Brain pericyte (primary cell): ENCODE measurements at places on chromosomes 13 and 19.

DNA sequence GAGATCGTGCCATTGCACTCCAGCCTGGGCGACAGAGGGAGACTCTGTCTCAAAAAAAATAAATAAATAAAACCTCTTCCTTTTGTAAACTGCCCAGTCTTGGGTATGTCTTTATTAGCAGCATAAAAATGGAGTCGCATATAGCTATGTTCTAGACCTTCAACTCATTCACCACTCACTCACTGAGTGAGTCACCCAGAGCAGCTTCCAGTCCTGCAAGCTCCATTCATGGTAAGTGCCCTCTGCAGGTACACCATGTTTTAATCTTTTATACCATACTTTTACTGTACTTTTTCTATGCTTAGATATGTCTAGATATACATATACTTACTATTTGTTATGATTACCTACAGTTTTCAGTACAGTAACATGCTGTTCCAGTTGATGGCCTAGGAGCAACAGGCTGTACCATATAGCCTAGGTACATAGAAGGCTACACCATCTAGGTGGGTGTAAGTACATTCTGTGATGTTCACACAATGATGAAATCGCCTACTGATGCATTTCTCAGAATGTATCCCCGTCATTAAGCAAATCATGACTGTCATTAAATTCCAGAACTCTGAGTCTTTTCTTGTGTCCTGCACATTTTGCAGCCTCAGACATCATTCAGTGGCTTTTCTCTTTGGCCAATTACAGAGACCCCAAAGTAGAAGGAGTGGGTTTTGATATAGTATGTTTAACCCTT is 13.7 kb upstream of the FARP1 start:
- DNase-seq, result no peak

DNA sequence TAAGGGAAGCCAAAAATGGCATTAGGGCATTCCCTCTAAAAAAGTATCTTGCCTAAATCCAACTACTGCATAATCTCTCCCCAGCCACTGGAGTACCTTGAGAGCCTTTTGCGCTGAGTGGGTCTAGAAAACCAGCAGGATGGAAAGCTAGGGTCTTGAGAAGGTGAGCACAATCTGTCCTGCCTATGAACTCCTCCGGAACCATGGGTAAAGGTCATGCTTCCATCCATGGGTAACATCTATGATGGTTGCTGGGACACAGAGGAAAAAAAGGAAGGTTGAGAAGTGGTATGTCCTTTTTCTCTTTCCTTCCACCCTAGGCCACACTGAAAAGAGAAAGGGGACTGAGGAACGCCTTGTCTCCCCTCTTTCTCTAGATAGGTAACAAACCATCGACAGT is 52.4 kb downstream of the ZNF676 start:
- DNase-seq, result no peak

- no peak for DNase-seq
Measured at GRCh38 chr13:42137856-42138537, 89.5 kb downstream of the DGKH start.

GRCh38 chr13:44004878-44005277 is 125.2 kb downstream of the LACC1 start:
- no peak for DNase-seq

DNA sequence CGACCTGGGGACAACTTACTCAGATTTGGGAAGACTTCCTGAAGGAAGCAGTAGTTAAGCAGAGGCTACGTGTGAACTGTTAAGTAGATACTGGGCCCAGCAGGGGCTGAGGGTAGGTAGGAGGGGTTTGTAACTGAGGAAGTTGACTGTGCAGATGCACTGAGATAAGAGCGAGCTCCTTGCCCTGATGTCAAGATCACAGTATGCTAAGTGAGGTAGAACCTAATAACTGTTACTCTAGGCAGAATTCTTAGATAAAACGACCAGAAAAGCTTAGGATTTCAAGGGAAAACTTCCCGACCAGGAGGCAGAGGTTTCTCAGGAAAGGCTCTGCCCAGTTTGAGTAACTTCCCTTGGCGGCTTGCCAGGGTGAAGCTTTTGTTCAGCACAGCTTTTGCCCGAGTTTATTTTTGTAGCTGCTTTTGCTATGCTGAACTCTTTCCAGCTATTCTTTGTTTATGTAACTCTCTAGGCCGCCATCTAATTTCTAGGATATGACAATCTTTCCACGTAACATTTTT is 632.1 kb downstream of the DIAPH3 start:
- peak; percentile 77 for DNase-seq

DNA sequence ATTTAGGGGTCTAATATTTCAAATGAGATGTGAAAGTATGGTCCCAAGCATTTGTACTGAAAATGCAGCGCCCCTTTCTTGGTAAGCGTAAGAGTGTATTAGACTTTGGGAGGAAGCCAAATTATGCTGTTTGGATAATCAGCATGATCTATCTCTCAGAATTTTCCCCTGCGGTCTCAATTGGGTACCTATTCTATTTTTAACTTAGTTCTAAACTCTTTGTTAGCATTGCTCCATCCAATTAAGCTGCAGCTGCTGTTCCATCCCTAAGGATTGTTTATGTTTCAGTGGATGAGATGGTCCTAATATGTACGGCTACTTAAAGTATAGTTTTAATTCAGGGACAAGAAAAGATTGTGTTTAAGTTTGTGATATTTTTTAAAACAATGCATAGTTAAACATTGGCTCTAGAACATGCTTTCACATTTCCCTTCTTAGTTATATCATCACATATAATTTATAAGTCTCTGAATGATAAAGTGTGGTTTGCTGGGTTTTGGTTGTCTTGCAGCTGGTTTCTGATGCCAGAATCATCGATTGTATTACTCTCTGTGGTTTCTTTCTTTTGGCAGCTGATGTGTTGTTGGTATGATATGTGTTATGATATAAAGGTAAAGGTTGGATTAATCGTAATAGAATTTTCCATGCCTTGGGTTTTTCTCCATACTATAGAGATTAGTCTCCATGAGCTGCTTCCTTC is 15.0 kb downstream of the POLR1D start:
- no peak for DNase-seq

- no peak for DNase-seq
Measured at GRCh38 chr19:43799502-43800142, 2.6 kb downstream of the LYPD5 start.

DNA sequence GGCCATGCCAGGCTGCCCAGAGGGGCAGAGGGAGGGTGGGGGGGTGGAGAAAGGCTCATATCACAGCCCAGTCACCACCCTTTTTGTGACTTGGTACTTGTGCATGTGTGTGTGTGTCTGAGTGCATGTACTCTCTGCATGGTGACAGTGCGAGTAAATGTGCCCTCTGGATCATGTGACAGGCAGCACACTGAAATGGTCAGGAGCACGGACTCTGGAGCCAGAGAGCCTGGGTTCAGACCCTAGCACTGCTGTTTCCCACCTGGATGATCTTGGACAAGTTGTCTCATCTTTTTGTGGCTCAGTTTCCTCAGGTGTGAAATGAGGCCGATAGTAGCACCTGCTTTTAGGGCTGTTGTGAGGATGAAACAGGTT is 2.0 kb downstream of the CIC start:
- DNase-seq, result no peak

GRCh38 chr13:28533125-28533436 is 38.2 kb upstream of the FLT1 start:
- no peak for DNase-seq

DNA sequence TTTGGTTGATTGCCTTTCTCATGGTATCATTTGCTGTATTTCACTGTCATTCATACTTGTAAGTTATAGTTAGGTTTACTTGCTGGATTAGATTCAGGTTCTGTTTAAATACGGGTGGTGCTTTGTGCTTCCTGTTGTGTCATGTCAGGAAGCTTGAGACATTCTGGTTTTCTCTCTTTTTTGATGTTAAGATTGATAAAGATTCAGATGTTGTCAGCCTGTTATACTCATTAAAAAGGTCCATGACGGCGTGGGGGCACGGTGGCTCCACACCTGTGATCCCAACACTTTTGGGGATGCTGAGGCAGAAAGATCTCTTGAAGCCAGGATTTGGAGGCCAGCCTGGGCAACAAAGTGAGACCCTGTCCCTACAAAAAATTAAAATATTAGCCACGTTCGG is 45.7 kb downstream of the NAA16 start:
- no peak for DNase-seq

- no peak for DNase-seq
Measured at GRCh38 chr13:114000151-114001040, 26.5 kb upstream of the C13orf46 start.

DNA sequence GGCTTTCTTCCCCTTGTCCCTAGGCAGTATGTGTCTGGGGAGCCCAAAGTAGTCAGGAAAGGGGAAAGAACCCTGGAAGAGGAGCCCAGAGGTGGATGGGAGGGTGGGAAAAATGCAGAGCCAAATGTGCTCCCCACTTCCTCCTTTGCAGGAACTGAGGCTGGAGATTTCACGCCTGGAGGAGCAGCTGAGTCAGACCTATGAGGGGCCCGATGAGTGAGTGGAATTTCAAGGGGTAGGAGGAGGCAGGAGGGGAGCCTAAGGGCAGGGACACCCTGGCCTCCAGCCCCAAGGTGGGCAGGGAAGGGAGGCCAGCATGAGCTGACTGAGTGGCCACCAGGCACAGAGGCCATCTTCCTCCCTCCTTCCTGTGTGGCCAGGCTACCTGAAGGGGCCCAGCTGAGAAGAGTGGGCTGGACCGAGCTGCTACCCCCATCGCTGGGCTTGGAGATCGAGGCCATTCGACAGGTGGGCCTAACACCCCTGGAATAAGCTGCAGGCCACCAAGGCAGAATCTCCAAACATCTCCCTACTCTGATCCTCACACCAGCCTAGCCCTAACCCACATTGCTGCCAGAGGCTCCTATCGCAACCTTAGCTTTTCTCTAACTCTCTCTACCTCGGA is 14.3 kb downstream of the PTH2 start:
- no peak for DNase-seq

GRCh38 chr19:19460258-19460731 is 54.8 kb downstream of the GATAD2A start:
- DNase-seq, result no peak

GRCh38 chr19:1819341-1820255 is 7.5 kb upstream of the ATP8B3 start:
- no peak for DNase-seq

GRCh38 chr19:8690753-8691539 is 7.6 kb downstream of the ACTL9 start:
- no peak for DNase-seq

DNA sequence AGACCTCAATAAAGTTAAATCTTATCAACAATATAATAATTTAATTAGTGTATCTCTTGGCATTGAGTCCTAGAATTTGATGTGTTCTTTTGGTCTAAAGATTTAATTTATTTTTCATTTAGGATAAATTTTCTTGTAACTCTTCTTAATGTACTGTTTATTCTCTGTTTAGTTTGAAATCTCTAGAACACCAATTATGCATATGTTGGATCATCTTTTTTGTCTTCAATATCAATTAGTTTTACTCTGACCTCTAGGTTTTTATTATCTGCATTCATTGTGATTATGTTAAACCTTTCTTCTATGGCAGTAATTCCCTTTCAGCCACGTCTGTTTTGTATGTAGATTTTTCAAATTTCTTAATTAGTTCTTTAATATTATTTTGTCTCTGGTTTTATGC is 93.8 kb upstream of the ARHGEF7 start:
- DNase-seq, result no peak

DNA sequence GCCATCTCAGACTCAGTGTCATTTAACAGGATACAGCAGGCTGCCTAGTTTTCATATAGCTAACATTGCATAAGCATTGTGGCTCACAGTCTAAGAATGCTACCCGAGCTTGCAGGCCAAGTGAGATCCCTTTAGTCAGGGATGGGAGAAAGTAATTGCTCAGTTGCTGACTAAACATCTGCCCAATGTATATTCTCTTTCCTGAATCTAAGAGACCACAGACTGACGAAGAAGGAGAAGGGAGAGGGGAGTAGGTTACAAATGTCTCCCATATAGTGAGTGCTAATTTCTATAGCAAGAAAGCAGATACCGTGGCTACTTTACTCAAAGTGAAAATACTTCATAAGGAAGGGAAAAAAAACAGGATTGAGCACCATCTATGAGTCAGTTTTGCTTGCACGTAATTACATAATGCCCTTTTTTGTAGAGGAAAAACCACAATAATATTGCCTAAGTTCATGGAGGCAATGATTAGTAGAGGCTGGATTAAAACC is 453.9 kb downstream of the COG6 start:
- peak; percentile 50 for DNase-seq

DNA sequence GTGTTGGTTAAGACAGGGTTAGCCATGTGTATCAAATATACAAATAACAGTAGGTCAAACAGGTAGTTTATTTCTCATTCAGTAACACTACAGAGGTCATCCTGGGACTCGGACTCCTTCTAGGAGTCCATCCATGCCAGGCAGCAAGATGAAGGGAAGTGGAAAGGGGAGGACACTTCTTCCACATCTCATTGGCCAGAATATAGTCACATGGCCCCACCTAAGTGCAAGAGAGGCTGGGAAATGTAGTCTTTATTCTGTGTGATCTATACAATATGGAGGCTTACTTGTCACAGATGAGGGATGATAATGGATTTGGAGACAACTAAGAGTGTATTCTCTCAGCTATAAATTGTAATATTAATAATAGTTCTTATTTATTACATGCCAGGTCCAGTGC is 31.1 kb downstream of the RDH8 start:
- no peak for DNase-seq

- no peak for DNase-seq
Measured at GRCh38 chr19:53624771-53625545, 6.8 kb upstream of the DPRX start.

DNA sequence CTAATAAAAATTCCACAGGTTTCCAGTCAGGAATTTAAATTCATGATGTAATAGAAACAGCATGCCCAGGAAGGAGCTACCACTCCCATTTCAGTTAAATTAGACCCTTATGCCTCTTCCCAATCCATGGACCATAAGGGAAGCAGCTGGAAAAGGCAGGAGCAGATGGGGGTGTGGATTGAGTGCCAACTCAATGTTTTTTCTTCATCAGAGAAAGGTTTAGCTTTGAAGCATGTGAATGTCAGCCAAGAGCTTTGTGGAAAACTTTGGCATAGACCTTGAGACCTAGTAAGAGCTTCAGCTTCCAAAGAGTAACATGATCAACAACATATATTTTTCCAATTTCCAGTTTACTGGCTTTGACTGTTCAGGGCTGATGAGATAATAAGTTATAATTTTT is 2139.9 kb downstream of the PCDH9 start:
- no peak for DNase-seq

DNA sequence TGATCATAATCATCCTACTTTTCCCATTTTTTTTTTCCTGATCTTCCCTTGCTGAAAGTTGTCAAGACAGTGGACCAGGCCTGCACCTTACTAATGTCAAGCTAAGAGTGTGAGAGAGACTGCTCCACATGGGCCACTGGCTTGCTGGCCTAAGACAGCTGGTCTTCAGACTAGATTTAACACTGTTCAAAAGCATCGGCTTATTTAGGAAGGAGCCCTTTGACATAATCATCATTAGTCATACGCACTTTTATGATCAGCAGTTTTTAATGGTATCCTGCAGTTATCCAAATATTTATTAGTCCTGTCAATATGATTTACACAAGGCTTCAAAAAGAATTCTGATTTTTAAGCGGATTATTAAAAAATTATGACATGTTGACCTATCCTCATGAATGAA is 270.6 kb downstream of the DNAJC15 start:
- DNase-seq, result no peak

GRCh38 chr13:44801990-44802389 is 187.3 kb downstream of the NUFIP1 start:
- DNase-seq, result no peak
